H9 (cell line): ENCODE measurements at places on chromosomes 7 and 10.

DNA sequence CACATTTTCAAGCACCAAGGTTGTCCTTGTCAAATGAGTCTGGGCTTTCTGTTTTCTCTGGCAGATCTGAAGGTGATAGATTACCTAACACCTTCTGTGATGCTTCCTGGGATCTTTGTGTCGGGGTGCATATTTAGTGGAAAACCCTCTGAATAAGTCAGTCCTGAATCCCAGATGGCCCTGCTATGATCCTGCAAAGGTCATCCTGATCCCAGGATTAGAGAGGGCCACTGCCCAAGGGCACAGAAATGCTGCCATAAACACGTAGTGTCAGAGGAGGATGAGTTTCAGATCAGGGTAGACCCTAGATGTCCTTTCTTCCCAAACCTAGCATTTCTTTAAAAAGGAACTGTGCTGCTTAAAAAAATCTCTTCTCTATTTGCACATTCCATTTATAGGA is 19.0 kb downstream of the AGR2 start:
- no peak for DNase-seq

DNA sequence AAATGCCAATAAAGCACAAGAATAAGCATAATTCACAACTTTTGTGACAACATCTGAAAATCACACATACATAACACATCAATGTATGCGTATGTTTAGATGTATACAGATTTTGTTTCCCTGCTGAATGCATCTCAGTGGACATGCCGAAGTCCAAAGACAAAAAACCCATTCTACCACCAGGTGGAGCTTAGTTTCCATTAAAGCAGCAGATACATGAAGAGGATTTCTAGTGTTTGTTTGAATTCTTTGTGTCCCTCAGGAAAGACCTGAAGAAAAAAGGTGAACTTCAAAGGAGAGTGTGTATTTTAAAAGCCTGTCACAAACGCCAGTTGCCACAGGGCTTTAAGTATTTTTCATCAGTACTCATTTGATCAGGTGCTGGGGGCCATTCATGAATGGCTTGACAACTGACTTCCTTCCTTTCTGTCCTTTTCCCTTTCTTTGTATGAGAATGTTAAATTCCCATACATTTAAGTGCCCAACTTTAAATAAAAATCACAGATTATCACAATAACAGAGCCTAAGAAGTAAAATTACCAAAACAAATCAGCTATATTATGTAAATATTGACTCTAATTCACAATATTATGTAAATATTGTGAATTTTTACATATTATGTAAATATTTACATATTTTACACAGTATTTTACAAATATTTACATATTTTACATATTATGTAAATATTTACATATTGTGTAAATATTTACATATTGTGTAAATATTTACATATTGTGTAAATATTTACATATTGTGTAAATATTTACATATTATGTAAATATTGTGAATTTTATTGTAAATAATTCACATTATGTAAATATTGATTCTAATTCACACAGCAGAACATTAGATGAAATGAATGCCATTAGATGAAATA is 343.0 kb downstream of the CRPPA start:
- DNase-seq = no peak

DNA sequence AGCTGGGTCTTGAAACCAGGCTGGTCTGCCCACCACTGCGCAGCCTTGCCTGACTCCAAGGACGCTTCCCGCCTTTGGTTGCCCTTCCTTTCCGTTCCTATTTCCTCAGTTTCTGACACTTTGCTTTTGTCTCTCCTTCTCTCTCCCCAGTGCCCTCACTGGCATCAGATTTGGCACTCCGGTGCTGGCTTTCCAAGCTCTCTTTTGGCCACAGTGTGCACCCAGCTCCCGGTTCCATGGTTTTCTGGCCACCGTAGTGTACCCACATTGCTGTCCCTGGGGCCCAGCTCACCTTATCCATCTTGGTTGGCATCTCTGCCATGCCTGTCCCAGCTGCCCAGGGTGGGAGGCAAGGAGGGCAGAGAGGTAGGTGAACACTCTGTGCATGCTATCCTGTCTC is 142.2 kb downstream of the PLXNA4 start:
- DNase-seq = no peak

GRCh38 chr7:5545222-5545914 is 121.7 kb upstream of the TNRC18 start:
- DNase-seq = no peak

DNA sequence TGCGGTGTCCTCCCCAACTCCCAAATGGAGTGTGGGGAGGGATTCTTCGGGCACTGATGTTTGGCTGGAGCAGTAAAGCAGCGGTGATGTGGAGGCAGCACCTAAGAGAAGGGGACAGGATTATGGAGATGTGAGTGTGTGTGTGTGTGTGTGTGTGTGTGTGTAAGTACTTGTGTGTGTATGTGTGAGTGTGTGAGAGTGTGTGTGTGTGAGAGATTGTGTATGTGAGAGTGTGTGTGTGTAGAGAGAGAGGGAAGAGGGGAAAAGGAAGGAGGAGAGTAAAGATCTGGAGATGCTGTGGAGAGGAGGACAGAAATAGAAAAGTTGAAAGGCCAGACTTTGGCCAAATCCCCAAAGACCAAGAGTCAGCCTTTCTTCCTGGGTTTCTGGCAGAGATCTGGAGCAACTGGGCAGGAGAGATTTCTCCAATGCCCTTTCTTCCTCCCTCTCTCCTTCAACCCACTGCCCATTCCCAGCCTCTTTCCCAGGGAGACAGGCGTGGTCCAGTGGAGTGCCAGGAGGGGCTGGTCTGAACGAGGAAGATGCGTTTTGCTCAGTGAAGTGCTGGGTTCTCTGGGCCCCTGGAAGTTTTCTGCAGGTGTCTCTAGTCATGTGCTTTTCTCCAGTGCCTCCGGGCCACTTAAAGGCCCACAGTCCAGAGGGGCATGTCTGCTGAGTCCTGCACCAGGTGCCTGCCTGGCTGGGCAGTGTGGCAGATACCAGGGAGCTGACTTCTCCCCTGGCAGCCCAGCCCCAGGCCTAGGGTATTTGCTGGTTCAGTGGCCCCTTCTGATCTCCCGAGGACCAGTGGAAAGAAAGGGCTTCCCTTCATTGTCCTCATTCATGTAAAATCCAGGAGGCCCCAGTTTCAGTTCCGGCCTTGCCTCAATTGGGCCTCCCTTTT is 60.5 kb downstream of the HK1 start:
- no peak for DNase-seq

DNA sequence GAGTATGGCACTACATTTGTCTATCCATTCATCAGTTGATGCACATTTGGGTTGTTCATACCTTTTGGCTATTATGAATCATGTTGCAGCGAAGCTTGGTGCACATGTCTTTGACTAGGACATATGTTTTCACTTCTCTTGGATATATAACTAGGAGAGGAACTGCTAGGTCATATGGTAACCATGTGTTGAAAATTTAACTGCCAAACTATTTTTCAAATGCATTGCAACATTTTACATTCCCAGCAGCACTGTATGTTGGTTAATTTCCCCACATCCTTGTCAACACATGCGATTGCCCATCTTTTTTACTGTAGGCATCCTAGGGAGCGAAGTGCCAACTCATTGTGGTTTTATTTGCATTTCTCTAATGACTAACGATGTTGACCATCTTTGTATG is 183.4 kb downstream of the PRKCQ start:
- no peak for DNase-seq

DNA sequence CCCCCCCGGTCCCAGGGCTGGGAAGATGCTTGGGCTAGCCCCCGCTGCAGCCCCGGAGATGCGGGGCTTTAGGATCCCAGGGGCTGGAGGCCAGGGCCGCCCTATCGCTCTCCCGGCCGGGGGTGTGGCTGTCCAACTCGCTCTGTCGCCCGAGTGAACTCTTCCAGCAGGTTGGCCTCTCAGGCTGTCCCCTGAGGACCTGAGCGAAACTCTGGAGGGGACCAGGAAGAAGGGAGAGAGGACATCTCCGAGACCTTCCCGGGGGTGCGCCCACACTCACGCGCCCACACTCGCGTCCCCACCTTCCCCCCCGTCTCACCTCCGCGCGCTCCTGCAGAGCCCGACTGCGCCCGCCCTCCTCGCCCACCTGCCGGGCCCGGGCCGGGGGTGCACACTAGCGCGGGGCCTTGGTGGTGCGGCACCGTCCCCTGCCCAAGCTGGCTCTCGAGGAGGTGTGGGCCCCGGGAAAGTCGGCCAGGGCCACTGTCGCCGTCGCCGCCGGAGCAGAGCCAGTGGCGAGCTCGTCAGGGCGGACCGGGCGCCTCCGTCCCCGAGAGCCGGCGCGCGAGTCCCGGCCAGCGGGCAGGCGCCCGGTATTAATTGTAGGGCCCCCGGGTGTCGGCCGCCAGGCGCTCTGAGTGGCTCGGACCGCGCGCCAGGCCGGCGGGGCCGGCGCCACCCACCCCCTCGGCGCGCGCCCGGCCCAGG is 101.7 kb upstream of the SVIL start:
- DNase-seq = peak; percentile 68

DNA sequence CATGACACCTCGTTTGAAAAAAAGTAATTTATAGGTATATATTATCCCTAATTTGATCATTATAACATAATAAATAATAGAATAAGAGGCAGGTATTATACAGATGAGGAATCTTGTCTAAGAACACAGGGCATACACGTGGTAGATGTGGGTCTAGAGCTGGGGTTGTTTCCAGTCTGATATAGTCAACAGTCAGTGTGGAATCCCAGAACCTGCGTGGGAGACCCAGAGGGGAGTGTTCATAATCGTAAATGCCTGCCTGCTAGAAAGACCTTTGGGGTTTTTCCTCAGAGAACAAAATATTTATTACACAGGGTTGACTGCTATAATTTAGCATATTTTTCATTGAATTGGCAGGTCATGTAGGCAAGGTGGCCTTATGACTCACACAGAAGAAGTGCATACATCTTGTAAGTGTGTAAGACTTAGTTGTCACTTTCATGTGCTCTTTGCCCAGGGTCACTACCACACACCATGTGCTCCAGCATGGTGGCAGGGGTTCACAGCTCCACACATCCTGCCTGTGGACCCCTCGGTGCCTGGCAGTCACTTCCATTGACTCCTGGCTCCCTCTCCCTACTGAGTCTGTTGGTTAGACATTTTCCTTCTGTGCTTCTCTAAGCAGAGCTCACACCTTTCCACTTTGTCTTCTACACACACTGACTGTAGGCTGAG is 94.9 kb upstream of the IKZF1 start:
- DNase-seq = no peak

- DNase-seq = no peak
Measured at GRCh38 chr7:2635810-2636701, 4.3 kb downstream of the TTYH3 start.

- no peak for DNase-seq
Measured at GRCh38 chr7:101094376-101094775, 9.1 kb downstream of the TRIM56 start.

GRCh38 chr10:112131346-112131745 is 52.2 kb downstream of the GPAM start:
- DNase-seq = no peak

DNA sequence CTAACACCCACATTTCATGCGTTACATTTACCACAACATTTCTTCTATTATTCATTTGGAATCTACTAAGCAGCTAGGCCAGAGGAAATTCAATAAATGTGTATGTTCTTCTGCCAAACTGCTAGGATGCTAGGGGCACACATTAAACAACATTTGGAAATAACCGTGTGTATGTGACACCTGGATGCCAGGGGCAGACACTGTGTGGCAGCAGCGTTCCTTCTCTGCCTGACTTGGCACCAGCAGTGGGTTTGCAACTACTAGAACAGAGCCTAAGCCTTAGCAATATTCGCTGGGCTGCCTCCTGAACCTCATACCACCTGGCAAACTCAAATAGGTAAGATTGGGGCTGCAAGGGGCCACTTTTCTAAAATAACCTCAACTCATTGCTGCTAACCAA is 182.1 kb downstream of the CHCHD3 start:
- no peak for DNase-seq

- DNase-seq = no peak
Measured at GRCh38 chr7:77839919-77840318, 41.3 kb downstream of the PHTF2 start.

DNA sequence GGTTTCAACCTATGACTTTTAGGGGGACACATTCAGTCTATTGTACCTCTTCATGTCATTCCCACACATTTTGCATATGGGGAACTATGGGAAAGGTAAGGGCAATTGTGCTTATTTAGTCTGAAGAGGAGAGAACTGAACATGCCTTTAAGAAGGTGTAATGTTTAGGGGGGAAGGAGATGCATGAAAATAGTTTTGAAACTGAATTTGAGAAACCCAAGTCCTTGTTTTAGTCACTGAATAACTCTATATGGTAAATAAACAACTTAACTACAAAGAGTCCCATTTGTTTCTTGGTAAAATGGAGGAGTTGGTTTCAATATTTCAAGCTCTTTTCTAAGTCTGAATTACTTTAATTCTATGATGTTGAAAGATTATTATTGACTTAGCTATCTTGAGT is 166.1 kb downstream of the DNAJB9 start:
- no peak for DNase-seq

DNA sequence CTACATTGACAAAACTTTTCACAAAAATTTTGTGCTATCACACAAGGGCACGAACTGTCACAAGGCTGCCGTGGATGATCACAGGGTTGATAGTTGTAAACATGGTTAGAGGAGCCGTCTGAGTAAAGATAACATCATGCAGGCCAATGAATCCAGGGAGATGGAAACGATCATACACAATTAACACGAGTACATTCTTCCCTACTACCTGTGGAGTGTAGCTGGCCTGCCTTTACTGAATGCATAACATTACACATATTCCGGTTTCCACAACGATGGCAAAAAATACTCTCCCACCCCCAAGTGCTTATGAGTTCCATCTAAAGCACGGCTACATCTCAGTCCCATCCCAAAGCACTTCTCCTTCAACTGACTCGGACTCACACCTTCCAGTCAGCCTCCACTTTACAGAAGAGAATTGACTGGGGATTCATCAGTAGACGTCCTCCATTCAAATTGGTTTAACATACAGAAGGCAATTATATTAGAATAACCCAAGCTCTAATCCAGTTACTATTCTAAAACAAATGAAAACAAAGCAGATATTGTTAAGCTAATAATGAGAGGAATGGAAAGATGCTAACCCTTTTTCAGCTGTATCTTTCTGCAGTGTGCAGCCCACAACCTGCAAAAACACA is 69.0 kb downstream of the EZH2 start:
- DNase-seq = no peak

DNA sequence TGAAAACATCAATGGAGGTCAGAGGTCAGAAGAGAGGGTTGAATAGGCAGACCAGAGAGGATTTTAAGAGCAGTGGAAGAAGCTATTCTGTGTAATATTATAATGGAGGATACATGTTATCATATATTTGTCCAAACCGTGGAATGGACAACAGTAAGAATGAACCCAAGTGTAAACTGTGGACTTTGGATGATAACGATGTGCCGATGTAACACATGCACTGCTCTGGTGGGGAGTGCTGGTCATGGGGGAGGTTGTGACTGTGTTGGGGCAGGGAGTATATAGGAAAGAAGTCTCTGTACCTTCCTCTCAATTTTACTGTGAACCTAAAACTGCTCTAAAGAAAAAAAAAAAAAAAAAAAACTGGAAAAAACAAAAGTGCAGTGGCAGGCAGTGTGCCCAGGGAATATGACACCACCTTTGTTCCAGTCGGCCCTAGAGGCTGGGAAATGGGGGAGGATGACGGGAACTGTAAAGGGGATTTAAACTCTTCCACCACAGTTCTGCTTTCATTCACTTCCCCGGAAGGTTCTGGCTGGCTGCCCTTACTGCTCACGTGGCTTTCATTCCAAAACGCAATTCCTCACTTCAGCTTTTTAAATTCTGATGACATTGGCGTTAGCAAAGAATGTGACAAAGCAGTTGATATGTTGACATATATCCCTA is 113.7 kb upstream of the ANKRD1 start:
- no peak for DNase-seq
